IMR-90 (cell line): ENCODE measurements at places on chromosomes 3 and 15. TPM values are rescaled to one million over a fixed set of nuclear protein-coding genes. Genes with fewer than 3 reads are reported as not detected.

DNA sequence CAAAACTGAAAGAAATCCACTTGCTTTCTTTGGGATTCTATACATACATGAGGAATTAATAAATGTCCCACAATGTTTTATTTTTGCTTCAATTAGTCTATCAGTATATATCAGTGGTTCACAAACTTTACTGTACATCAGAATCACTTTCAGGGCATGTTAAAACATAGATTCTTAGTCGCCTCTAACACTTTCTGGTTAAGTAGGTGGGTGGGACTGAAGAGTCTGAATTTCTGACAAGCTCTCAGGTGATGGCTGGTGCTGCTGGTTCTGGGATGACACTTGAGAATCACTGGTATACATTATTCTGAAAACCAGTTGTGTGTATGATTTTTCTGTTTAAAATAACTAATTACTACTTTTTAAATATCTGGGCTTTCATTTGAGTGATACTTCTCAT, 393.3 kb downstream of the TBC1D5 start:
- no peak for DNase-seq

GRCh38 chr3:23863060-23863459, 53.7 kb downstream of the NKIRAS1 start:
- peak; percentile 31 for DNase-seq

The FRMD4B gene
- 0.28 and 0.36 TPM in 2 replicates for total RNA-seq

DNA sequence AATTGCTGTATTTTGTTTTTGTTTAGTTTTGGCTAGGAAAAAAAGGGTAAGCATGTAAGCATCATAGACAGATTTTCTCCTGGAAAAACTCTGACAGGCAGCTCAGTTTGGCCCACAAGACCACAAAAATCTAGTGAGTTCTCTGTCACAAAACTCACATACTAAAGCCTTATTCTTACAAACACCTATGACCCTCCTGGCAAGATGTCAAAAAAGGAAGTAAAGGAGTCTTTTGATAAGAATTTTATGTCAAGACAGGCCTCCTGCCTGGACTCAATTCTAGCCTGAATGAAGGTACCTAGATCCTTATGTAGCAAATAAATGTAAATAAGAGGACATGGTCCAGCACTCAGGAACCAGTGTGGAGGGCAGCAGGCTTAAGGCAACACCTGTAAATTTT, 668.3 kb upstream of the ZNF385D start:
- no peak for DNase-seq

DNA sequence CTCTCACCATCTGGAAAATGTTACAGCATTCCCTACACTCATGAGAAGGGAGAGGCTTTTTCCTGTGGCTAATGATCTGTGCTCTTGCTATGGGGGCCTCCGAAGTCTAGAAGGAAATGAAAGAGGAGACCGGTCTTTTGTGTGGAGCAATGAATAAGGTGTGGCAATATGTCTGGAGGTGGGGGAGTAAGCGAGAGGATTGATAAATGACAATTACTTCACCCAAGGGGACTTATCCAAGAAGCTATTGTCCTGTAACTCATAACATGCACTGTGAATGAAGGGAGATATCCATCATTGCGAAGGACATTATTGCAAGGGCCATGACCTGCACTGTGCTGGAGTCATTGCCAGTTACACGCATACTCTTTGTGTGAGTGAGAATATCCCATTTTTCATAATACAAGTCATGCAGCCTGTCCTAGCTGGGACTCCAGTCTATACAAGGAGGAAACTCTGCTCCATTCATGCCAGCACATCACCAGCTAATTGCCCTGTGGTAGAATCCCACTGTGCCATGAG, 37.7 kb upstream of the SYNPR start:
- no peak for DNase-seq

The CACNA2D3 gene
- 0.28 and 0.36 TPM in 2 replicates for total RNA-seq

GRCh38 chr15:60021589-60022378, 17.7 kb downstream of the FOXB1 start:
- DNase-seq = no peak

- peak; percentile 13 for DNase-seq
Observed at GRCh38 chr15:40469776-40470390, 901 bp upstream of the CHST14 start.

- DNase-seq = no peak
Observed at GRCh38 chr15:100124936-100125335, 216.8 kb downstream of the ADAMTS17 start.

The SENP2 gene
- 15.2 and 31.1 TPM in 2 replicates for total RNA-seq

The PLSCR5 gene
- total RNA-seq = not detected in 2 replicates

The EOMES gene
- not detected in 2 replicates for total RNA-seq

- no peak for DNase-seq
Observed at GRCh38 chr15:98580572-98580971, 67.8 kb upstream of the IGF1R start.

- DNase-seq = no peak
Observed at GRCh38 chr15:73866881-73867410, 6.4 kb upstream of the TBC1D21 start.

- DNase-seq = no peak
Observed at GRCh38 chr3:106343811-106344210, 475.0 kb upstream of the CBLB start.

- no peak for DNase-seq
Observed at GRCh38 chr15:42836251-42836650, 84.3 kb downstream of the TTBK2 start.

GRCh38 chr3:191388823-191389222, 58.5 kb upstream of the UTS2B start:
- DNase-seq = no peak

DNA sequence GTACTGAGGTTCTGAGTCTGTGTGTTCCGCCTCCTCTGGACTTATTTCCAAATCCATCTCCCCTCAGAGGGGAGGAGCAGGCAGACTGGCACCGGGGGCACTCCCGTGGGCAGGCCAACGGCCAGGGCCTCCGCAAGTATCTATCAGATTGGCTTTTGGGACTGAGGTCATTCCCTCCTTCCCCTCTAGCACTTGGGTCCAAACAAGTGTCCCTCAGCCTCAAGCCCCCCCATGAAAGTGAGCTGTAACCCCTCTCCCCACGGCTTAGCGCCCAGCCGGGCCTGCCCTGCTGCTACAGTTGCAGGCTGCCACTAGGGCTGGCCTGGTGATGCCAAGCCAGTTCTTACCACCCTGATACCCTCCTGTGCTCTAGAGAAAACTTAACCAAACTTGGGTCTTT, 17.4 kb downstream of the ITGA11 start:
- no peak for DNase-seq

DNA sequence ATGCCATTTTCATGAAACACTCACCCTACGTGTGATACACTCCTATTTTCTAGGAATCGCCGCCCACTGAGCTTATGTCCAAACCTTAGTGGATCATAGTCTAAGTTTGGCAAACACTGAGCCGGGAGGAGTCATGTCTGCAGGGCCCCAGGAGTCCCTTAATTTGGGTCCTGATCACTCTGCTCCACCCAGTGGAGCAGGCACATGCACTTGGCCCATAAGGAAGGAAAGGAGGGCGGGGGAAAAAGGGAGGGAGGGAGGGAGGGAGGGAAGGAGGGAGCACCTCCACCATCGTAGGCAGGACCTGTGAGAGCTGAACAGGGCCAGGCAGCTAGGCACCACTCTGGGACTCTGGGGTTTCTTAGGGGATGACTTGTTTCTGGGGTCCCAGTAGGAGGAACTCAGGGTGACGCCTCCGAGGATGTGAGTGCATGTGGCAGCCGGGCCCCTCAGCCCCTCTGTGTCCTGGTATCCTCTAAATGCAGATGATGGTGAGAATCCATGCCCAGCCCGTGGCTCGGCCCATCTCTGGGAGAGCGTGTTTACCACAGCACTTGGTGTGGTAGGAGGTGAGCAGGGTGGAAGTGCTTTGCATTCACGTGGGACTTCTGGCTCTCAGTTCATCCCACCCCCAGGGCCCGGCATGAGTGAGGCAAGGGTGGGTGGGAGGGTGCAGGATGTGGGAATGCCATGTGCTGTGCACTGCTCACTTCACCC, 109.4 kb downstream of the KLF13 start:
- no peak for DNase-seq

The SLC9C1 gene
- total RNA-seq = not detected in 2 replicates

DNA sequence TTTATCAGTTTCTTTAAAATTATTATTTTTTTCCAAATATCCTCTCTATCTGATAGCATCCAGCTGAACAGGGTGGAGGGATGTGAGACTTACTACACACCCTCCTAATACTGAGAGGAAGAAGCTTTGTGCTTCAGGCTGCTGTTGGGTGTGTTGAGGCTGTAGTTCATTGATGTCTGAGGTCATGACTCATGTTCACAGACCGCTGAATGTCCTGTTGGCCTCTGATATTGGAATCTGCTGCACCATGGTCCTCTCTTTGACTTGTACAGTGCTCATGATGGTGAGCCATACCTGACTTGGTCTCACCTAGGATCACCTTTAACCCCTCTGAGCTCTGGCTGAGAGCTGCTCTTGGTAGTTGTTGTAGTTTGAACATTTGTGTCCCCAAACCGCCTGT, 302.9 kb downstream of the SATB1 start:
- no peak for DNase-seq

- DNase-seq = no peak
Observed at GRCh38 chr3:190616637-190617036, 102.8 kb downstream of the IL1RAP start.

The SSUH2 gene
- under 0.01 TPM in 1 of 2 replicates, not detected in the other for total RNA-seq

- no peak for DNase-seq
Observed at GRCh38 chr3:46669191-46669999, 24.1 kb downstream of the ALS2CL start.

The PCOLCE2 gene
- total RNA-seq = 0.54 and 0.56 TPM in 2 replicates

DNA sequence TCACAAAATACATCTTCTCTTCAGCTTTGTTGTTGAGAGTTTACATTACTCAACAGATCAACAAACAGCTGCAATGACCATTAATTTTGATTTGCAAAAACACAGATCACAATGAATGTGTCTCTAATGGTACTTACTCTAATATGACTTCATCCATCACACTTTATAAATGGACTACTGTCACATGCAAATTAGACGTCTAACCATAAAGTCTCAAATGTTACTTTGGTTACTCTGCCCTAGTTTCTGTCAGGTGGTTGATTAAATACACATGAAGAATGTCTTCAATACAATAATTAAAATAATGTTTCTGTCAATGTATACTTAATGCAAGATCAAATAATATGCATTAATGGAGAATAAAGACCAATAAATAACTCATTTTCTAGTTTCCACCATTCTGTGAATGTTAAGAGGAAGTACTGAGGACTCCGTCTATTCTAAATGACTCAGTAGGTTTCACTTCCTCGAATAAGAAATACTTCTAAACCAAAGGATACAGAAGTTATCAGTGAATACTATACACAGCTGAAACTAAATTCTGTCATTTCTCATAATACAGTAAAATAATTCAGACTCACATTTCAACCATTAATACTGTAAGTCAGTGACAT, 145.8 kb downstream of the CBLB start:
- DNase-seq = no peak
